ENCODE measurements at places on chromosomes 11 and 22. TPM values are rescaled to one million over a fixed set of nuclear protein-coding genes. Genes with fewer than 3 reads are reported as not detected.

Gene ANO9
- total RNA-seq: not detected

Gene LRRC56
- 0.30 TPM for total RNA-seq

Gene LTO1
- 21.1 TPM for total RNA-seq

Gene C1QTNF5
- 82.5 TPM for total RNA-seq

Gene TBX10
- total RNA-seq: not detected

Gene SPON1
- total RNA-seq: not detected

Gene SNX32
- 1.9 TPM for total RNA-seq

Gene SLC29A2
- 0.76 TPM for total RNA-seq

Gene OR6A2
- 0.46 TPM for total RNA-seq

Gene HDHD5
- total RNA-seq: 50.6 TPM

Gene POTEH
- total RNA-seq: not detected

Gene SULT4A1
- not detected for total RNA-seq

Gene CASP5
- not detected for total RNA-seq

Gene COMT
- 256 TPM for total RNA-seq

Gene SCGB2A2
- not detected for total RNA-seq
